ENCODE measurements at places on chromosomes 12 and 14. TPM values are rescaled to one million over a fixed set of nuclear protein-coding genes. Genes with fewer than 3 reads are reported as not detected.

DNA sequence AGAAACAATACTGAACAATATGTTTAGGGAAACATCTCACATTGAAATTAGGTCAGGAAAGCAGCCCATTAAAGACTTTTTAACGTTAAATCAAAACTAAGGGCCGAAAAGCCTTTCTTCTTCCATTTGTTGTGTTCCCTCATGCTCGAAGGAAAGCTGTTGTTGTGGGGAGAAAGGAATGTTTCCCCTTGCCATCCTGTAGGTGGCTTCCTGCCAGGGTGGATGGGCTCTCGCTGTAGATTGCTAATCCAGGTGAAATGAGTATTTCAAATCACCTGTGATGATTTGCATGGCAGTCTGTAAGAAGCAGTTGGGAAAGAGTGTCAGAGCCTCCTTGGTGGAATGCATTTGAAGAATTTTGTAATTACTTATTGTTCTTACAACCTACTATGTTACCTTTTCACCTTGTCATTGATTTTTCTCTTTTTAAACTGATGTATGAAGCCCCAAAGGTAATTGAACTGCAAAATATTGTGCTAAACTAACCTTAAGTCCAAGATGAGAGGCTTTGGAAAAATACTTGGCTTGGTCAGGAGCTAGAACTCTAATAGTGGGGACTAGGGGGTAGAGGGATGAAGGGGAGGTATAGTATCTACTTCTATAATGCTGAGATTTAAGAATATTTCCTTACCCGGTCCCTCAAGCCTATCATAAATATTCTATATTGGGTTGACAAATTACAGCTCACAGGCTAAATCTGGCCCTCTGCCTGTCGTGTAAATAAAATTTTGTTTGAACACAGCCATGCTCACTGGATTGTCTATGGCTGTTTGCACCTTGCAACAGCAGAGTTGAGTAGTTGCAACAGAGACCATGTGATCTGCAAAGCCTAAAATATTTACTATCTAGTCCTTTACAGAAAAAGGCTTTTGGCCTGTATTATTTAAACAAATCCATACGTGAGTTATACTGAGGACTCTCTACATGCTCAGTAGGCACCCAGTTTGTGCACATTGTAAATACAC lies 7.7 kb upstream of the DCP1B start:
- DNase-seq: no peak

- DNase-seq: no peak
Observed at GRCh38 chr12:114361992-114362391, 44.0 kb downstream of the TBX5 start.

DNA sequence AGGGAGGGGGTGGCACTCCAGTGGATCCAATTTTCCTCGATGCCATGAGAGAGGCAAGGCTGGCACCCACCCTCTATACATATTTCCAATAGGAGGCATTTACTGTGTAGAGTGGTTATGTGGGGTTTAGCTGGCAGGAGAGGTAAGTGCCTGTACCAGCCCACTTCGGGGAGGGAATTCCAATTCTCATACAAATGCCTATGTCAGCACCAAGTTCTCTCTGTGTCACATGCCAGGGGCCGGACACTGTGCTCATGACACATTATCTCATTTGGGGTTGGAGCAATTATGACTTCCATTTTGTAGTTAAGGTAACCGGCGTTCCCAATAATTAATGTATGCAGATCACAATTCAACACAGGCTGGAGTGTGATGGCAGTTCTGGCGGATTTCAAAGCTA lies 284.3 kb downstream of the KSR2 start:
- no peak for DNase-seq

GRCh38 chr12:2335916-2336315 lies 283.1 kb downstream of the CACNA1C start:
- DNase-seq: no peak

DNA sequence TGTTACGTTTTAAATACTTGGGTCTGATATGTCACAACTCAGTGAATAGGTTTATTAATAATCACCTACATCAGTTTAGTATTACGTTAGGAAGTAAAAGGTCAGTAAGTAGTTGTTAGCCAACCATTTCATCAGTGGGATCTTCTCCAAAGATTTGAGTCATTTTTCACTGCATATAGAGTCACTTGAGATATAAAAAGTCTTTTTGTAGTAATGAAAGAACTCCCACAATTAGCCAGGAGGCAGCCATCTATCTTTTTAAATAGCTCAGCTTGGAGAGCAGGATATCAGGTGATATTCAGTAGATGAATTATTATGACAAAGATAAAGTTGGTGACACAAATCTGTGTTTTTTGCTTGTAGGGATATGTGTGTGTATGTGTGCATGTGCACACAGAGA lies 309.3 kb downstream of the PDZRN4 start:
- DNase-seq: no peak

DNA sequence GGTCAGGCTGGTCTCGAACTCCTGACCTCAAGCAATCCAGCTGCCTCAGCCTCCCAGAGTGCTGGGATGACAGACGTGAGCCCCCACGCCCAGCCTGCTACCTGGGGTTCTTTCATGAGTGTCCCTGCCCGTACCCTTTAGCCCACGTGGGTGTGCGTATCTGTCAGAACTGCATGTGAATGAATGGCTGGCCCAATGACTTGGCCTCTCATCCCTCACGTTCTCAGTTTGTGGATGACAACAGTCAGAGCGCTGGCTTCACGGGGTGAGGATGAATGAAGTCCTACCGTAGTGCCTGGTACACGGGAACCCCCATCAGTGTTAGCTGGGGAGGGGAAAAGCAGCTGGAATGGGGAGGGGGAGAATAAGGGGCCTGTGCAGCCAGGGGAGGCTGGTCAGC lies 16.1 kb upstream of the ZDHHC22 start:
- no peak for DNase-seq

The IPO4 gene
- 35.6 TPM for total RNA-seq

The IRAK3 gene
- 0.16 TPM for total RNA-seq

The RD3L gene
- total RNA-seq: not detected

The GNB3 gene
- total RNA-seq: 4.3 TPM

The DPPA3 gene
- total RNA-seq: not detected

Measured in T-cell (primary cell).